ENCODE measurements at places on chromosomes 3 and 15.

- H3K4me1 ChIP-seq: peaks cover 3% of the 10 kb centered on the region
- no peak overlapping the region for H3K27ac ChIP-seq
- no peak for DNase-seq
- no peaks in the 10 kb centered on the region for H3K27me3 ChIP-seq
These were observed 229.7 kb upstream of the ICE2 start for GRCh38 chr15:60708684-60709083.

GRCh38 chr15:50613600-50613999 lies 67.1 kb upstream of the USP50 start:
- H3K4me3 ChIP-seq: no peak overlapping the region
- H3K4me1 ChIP-seq: no peaks in the 10 kb centered on the region
- no peaks in the 10 kb centered on the region for H3K36me3 ChIP-seq
- H3K27ac ChIP-seq: no peak overlapping the region
- no peaks in the 10 kb centered on the region for H3K27me3 ChIP-seq
- DNase-seq: no peak

DNA sequence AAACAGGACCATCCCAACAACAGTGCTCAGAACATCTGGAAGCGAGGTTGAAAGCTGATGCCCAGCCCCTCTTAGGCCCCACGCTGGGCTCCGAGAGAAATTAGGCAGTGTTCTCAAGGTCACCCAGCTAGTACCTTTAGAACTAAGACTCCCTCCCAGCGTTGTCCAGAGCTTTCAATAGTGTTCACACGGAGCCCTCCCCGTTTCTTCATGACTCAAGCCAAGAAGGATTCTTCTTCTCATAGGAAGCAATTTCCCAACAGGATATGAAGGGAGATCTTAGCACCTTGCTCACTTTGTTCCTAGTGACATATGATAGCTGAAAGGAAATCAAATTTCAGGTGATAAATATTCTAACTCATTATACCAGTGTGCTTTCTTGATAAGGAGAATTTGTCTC lies 244.2 kb upstream of the ST8SIA2 start:
- no peaks in the 10 kb centered on the region for H3K27me3 ChIP-seq
- no peaks in the 10 kb centered on the region for H3K4me1 ChIP-seq
- H3K27ac ChIP-seq: no peak overlapping the region
- no peak for DNase-seq
- H3K36me3 ChIP-seq: no peaks in the 10 kb centered on the region
- H3K4me3 ChIP-seq: no peak overlapping the region

GRCh38 chr15:94070356-94071295 lies 160.7 kb upstream of the MCTP2 start:
- no peaks in the 10 kb centered on the region for H3K4me1 ChIP-seq
- H3K4me3 ChIP-seq: no peak overlapping the region
- H3K27me3 ChIP-seq: no peaks in the 10 kb centered on the region
- no peaks in the 10 kb centered on the region for H3K36me3 ChIP-seq
- DNase-seq: no peak

GRCh38 chr3:197234947-197235914 lies 63.2 kb downstream of the DLG1 start:
- H3K4me1 ChIP-seq: no peaks in the 10 kb centered on the region
- no peaks in the 10 kb centered on the region for H3K27me3 ChIP-seq
- H3K36me3 ChIP-seq: no peaks in the 10 kb centered on the region
- no peak overlapping the region for H3K27ac ChIP-seq

GRCh38 chr3:143883151-143883550 lies 34.9 kb upstream of the SLC9A9 start:
- H3K27me3 ChIP-seq: no peaks in the 10 kb centered on the region
- no peak overlapping the region for H3K27ac ChIP-seq
- H3K4me3 ChIP-seq: no peak overlapping the region
- H3K36me3 ChIP-seq: no peaks in the 10 kb centered on the region
- peaks cover 2% of the 10 kb centered on the region for H3K4me1 ChIP-seq

- DNase-seq: no peak
- no peak overlapping the region for H3K4me3 ChIP-seq
- peaks cover under 1% of the 10 kb centered on the region for H3K27me3 ChIP-seq
- no peak overlapping the region for H3K27ac ChIP-seq
- no peaks in the 10 kb centered on the region for H3K36me3 ChIP-seq
These were observed 633.4 kb downstream of the EPHA3 start for GRCh38 chr3:89740881-89741177.

DNA sequence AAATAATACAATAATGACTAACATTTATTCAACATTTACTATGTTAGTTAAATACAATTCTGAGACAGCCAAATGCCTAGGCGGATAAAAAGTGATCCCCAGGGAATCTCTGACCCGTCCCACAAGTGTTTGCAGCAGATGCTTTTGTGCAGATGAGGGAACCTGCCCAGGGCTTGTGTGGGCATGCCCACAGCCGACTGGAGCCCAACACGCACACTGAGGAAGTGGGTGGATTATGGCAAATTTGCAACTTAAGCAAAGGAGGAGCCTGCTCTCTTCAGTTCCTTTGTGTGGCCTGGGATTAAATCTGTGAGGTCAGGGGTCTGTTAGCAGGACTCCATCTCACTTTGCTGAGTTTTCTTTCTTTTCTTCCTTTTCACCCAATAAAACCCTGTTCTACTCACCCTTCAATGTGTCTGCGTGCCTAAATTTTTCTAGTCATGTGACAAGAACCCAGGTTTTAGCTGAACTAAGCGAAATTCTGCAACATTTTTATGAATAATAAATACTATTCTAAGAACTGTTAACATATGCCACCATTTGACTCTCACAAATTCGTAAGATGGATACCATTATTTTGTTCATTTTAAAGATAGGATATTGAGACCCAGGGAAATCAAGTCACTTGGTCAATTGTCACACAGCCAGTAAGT lies 13.9 kb upstream of the RTP1 start:
- H3K36me3 ChIP-seq: no peaks in the 10 kb centered on the region
- no peak for DNase-seq
- no peaks in the 10 kb centered on the region for H3K27me3 ChIP-seq
- no peak overlapping the region for H3K4me3 ChIP-seq
- no peak overlapping the region for H3K27ac ChIP-seq
- H3K4me1 ChIP-seq: peaks cover 5% of the 10 kb centered on the region

DNA sequence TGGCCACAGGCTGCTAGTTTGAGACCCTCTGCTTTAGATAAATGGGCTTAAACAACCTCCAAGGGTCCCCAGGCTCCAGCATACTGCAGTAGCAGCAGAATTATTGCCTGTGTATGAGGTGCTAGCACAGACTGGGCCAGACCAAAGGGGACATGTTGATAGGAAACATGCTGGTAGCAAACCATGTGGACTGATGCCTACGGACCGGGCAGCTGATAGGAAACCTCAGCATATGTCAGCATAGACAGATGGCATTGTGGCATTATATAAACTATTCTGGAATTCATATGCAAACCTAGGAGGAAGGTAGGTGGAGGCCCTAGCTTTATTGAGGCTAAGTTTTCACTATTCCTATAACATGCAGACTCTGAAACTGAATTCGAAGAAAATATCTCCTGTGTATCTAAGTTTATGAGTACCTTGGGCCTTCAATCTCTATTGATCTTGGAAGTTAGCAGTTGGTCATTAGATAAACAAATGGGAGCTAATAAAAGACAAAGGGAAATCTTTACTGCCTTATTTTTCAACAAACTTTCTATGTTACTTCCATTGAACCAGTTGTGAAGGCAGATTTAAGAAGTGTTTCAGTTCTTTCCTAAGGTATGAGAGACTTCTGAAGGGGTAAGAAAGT lies 1.7 kb upstream of the HGD start:
- no peaks in the 10 kb centered on the region for H3K4me1 ChIP-seq
- no peak overlapping the region for H3K27ac ChIP-seq
- no peaks in the 10 kb centered on the region for H3K27me3 ChIP-seq
- no peaks in the 10 kb centered on the region for H3K36me3 ChIP-seq
- no peak for DNase-seq

GRCh38 chr3:57221883-57222282 lies 5.6 kb upstream of the APPL1 start:
- H3K4me1 ChIP-seq: no peaks in the 10 kb centered on the region
- H3K27me3 ChIP-seq: no peaks in the 10 kb centered on the region
- H3K36me3 ChIP-seq: no peaks in the 10 kb centered on the region
- H3K27ac ChIP-seq: no peak overlapping the region

DNA sequence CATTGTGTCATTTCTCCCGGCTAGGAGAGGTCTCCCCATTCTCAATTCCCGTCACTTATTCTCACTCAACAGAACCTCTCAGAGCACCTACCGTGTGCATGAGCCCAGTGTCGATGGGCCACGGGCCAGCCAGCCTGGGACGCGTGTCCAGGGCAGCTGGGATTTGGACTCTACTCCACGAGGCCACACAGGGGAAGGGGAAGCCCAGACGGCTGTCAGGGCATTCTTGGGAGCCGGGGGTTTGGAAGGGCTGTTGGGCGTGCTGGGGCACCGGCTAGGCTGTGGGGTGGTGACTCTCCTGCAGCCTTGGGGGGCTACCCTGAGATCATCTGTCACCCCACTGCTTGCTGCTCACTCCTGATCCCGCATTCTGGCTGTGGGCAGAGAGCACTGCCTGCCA lies 41.7 kb upstream of the PCSK6 start:
- H3K4me1 ChIP-seq: peaks cover 14% of the 10 kb centered on the region
- no peaks in the 10 kb centered on the region for H3K27me3 ChIP-seq
- H3K4me3 ChIP-seq: no peak overlapping the region
- no peak for DNase-seq
- H3K27ac ChIP-seq: no peak overlapping the region
- H3K36me3 ChIP-seq: no peaks in the 10 kb centered on the region

- no peaks in the 10 kb centered on the region for H3K4me1 ChIP-seq
- DNase-seq: no peak
- H3K4me3 ChIP-seq: no peak overlapping the region
- no peaks in the 10 kb centered on the region for H3K36me3 ChIP-seq
These were observed 67.3 kb upstream of the ADPGK start for GRCh38 chr15:72850833-72851232.

DNA sequence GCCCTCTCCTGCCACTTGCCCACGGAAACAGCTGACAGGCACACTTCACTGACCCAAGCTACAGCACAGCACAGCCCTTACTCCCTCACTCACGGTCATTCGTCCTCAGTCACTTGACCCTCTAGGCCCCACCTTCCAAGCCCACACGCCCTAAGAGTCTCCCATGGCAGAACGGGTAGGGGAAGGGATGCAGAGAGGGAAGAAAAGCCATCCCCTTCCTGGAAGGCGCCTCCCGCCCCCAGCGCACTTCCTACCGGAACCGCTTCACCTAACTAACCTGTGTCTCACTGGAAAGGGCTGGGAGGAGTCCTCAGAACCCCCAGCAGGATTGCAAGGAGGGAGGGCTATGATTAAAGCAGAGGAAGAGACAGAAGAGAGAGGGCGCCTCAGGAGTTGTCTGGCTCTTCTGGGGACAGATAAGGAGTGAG lies 22.9 kb downstream of the EPHB3 start:
- H3K36me3 ChIP-seq: no peaks in the 10 kb centered on the region
- H3K27me3 ChIP-seq: no peaks in the 10 kb centered on the region
- H3K4me1 ChIP-seq: peaks cover 13% of the 10 kb centered on the region
- H3K4me3 ChIP-seq: no peak overlapping the region

DNA sequence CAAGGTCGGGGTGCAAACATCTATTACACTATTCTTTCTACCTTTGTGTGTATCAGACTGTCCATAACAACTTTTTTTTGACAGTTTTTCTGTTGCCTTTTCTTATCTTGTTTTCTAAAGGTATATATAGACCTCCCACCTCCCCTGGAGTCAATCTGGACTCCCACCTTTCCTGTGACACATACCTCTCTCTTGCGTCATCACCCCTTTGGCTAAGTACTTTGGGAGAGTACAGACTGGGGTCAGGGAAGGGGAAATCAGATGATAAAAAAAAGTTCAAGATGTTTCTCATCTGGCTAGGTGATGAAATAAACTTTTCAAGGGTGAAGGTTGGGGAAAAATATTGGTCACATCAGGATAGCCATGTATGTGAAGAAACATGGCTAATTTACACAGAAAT lies 17.2 kb downstream of the TSPAN3 start:
- DNase-seq: no peak
- peaks cover 3% of the 10 kb centered on the region for H3K4me1 ChIP-seq
- no peaks in the 10 kb centered on the region for H3K36me3 ChIP-seq
- no peak overlapping the region for H3K4me3 ChIP-seq

GRCh38 chr15:49044766-49045606 lies 1.3 kb downstream of the SECISBP2L start:
- no peaks in the 10 kb centered on the region for H3K27me3 ChIP-seq
- no peak overlapping the region for H3K27ac ChIP-seq
- peak overlapping the region; percentile 99 for H3K4me3 ChIP-seq

- no peak overlapping the region for H3K4me3 ChIP-seq
- peaks cover 2% of the 10 kb centered on the region for H3K4me1 ChIP-seq
- DNase-seq: peak; percentile 33
- H3K27ac ChIP-seq: no peak overlapping the region
- no peaks in the 10 kb centered on the region for H3K36me3 ChIP-seq
These were observed 26.2 kb downstream of the TRAK1 start for GRCh38 chr3:42117175-42118008.

- H3K4me1 ChIP-seq: no peaks in the 10 kb centered on the region
- H3K27ac ChIP-seq: peak overlapping the region; percentile 97
- peak overlapping the region; percentile 85 for H3K4me3 ChIP-seq
- H3K27me3 ChIP-seq: no peaks in the 10 kb centered on the region
- no peak for DNase-seq
These were observed 684 bp downstream of the SLTM start for GRCh38 chr15:58932710-58933280.

DNA sequence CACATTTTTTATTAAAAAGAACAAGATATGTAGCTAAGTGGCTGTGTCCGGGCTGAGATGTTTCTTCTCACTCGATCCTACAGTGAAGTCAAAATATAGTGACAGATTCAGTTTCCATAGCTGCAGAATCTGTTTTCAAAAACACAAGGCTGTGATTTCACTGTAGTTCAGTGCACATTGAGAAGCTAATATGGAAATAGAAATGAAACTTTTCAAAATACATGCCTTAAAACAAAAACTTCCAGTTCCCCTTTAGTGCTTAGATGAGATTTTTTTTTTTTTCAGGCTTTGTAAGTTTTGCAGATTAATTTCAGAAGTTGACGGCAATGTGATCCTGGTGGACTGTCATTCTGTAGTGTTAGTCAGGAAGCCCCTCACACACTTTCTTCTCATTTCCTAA lies 23.8 kb upstream of the TRAK1 start:
- DNase-seq: no peak
- no peak overlapping the region for H3K4me3 ChIP-seq
- H3K27me3 ChIP-seq: no peaks in the 10 kb centered on the region
- H3K27ac ChIP-seq: peak overlapping the region; percentile 34

DNA sequence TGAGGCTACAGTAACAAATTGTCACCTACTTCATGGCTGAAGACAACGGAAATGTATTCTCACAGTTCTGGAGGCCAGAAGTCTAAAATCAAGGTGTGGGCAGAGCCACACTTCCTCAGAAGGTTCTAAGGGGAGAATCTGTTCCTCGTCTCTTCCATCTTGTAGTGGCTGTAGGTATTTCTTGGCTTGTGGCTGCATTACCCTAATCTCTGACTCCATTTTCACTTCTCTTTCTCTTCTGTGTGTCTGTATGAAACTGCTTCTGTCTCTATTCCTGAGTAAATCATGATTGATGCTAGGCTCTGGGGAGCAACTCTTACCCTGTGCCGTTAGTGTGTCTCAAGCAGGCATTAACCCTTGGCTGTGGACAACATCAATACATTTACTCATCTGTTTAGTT lies 164.7 kb downstream of the SQOR start:
- no peak overlapping the region for H3K4me3 ChIP-seq
- DNase-seq: no peak
- H3K27ac ChIP-seq: no peak overlapping the region
- H3K36me3 ChIP-seq: no peaks in the 10 kb centered on the region
- no peaks in the 10 kb centered on the region for H3K4me1 ChIP-seq
- H3K27me3 ChIP-seq: no peaks in the 10 kb centered on the region

Data from ovary (tissue), 10 donors.